Heart right ventricle (tissue), 16 donors: ENCODE measurements at places on chromosomes 3 and 15. TPM values are rescaled to one million over a fixed set of nuclear protein-coding genes. Genes with fewer than 3 reads are reported as not detected.

The OR5K3 gene
- total RNA-seq, result not detected

The P2RY14 gene
- 2.5 TPM for total RNA-seq

The RIOX2 gene
- 13.3 TPM for total RNA-seq

The TAGLN3 gene
- 1.0 TPM for total RNA-seq

The LRRC31 gene
- total RNA-seq, result not detected

The ZNF660 gene
- total RNA-seq, result 1.3 TPM

The CLN6 gene
- total RNA-seq, result 8.9 TPM

The XCR1 gene
- total RNA-seq, result not detected

The RNU5B-1 gene
- not detected for total RNA-seq

The ETV5 gene
- 12.6 TPM for total RNA-seq

The MEIS2 gene
- 57.5 TPM for total RNA-seq

DNA sequence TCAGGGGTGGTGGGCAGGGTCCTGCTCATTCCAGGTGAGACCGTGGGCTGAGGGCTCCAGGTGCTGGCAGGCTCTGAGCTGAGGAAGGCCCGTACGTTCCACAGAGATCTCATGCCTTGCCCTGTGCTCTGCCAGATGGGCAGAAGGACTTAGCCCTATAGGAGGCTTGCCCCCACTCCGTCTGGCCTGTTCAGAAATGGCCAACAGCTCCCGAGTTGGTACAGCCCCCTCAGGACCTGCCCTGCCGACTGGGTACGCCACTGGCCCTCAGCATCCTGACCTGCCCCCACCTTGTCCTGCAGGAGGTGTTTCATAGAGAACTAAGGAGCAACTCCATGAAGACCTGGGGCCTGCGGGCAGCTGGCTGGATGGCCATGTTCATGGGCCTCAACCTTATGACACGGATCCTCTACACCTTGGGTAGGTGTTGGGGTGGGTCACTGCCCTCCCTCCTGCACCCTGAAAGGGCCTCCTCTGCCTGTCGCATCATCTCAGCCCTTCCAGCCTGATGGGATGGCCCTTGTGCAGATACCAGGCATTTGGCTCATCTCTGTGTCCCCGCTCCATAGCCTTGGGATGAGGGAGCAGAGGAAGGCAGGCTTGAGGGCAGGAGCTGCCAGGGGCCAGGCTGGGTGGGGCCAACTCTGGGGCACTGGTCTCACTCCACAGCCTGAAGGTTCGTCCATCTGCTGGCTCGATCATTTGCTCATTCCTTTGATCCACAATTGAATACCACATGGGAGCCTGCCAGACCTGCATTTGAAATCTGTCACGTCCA lies 14.2 kb downstream of the TMEM43 start:
- H3K27me3 ChIP-seq, result no peaks in the 10 kb centered on the region
- H3K36me3 ChIP-seq, result peaks cover 3% of the 10 kb centered on the region
- no peak overlapping the region for H3K4me3 ChIP-seq
- DNase-seq, result no peak
- peaks cover 24% of the 10 kb centered on the region for H3K4me1 ChIP-seq
- H3K27ac ChIP-seq, result no peak overlapping the region

- H3K36me3 ChIP-seq, result peaks cover 10% of the 10 kb centered on the region
- H3K27ac ChIP-seq, result no peak overlapping the region
- no peak for DNase-seq
- H3K4me3 ChIP-seq, result no peak overlapping the region
- H3K27me3 ChIP-seq, result no peaks in the 10 kb centered on the region
- no peaks in the 10 kb centered on the region for H3K4me1 ChIP-seq
These were observed 17.6 kb downstream of the IFT80 start for GRCh38 chr3:160381470-160381869.

DNA sequence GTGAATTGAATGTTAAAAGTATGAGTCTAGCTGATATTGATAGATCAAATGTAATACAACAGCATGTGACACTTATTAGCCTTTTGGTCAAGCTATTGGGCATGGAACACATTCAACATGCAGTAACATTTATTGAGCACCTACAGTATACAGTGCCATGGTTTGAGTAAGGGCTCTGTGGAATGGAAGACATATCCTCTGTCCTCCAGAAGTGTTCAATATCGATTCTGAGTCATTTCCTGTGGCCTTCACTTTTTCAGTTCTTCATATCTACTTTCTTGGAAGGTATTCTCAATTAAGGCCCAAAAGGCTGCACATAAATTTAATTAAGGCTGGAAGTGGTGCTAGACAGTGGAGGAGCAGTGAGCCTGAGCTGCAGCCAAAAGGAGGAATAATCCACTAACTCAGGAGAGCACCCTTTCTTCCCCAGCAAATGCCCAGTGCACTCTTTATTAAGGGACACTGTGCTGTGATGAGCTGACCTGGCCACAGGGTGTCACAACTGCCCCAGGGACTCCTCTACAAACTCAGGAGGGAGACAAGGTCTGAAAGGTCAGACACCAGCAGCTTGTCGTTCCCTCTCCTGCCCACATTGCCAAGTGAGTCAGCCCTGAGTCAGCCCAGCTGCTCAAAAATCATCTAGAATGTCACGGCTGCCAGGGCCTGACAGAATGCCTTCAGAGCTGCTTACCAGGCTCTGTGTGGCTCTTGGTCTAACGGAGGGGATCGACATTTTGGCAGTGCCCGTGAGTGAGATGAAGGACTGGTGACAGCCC lies 544.8 kb downstream of the AGBL1 start:
- DNase-seq, result peak; percentile 75
- H3K36me3 ChIP-seq, result no peaks in the 10 kb centered on the region
- H3K27me3 ChIP-seq, result no peaks in the 10 kb centered on the region

DNA sequence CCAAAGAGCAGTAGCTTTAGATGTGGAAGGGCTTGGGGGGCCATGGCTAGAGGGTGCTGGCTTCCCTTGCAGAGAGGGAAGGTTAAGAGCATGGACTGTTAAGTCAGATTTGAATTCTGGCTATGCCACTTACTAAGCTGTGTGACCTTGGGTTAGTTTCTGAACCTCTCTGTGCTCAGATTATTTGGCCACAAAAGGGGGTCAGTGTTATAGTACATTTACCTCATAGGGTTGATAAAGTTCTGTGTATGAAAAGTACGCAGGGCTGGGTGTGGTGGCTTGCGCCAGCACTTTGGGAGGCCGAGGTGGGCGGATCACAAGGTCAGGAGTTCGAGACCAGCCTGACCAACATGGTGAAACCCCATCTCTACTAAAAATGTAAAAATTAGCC lies 6.8 kb downstream of the VPS18 start:
- DNase-seq, result no peak
- no peaks in the 10 kb centered on the region for H3K36me3 ChIP-seq
- H3K27ac ChIP-seq, result no peak overlapping the region

GRCh38 chr3:184260724-184261269 lies 556 bp downstream of the CAMK2N2 start:
- no peaks in the 10 kb centered on the region for H3K36me3 ChIP-seq
- no peak overlapping the region for H3K27ac ChIP-seq
- peak overlapping the region; percentile 58 for H3K4me3 ChIP-seq
- no peak for DNase-seq
- peaks cover 73% of the 10 kb centered on the region for H3K27me3 ChIP-seq

GRCh38 chr15:44727485-44728231 lies 8.7 kb upstream of the TRIM69 start:
- peaks cover 16% of the 10 kb centered on the region for H3K36me3 ChIP-seq
- peaks cover 61% of the 10 kb centered on the region for H3K4me1 ChIP-seq
- H3K4me3 ChIP-seq, result no peak overlapping the region
- no peak for DNase-seq
- peak overlapping the region; percentile 95 for H3K27ac ChIP-seq
- no peaks in the 10 kb centered on the region for H3K27me3 ChIP-seq

GRCh38 chr3:171888466-171888865 lies 45.3 kb downstream of the TMEM212 start:
- no peak overlapping the region for H3K27ac ChIP-seq
- H3K27me3 ChIP-seq, result no peaks in the 10 kb centered on the region
- no peaks in the 10 kb centered on the region for H3K36me3 ChIP-seq
- DNase-seq, result no peak
- no peaks in the 10 kb centered on the region for H3K4me1 ChIP-seq

DNA sequence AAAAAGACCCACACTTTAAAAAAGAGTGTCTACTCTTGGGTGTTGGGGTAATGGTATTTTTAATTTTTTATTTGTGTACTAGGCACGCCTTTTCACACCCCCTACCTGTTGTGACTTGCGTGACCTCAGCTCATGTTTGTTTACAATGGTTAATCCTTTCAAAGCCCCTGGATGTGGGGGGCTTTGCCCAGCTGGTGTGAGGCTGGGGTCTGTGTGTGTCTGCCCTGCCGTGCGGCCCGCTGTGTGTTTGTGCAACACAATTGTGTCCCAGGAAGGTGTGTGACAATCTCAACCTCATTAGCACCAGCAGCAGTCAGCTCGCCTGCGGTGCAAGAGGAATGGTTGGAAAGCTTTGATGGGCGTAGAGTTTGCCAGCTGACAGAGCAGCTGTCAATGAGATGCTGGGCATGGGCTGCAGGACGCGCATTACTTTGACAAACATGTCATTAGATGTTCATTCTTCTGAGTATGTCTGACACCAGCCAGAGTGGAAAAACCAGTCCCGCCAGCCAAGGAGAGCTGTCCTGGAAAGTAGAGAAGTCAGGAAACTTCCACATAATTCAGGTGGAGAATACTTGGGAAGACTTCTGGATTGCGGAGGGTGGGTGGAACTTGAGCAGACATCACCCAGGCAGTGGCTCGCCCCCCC lies 9.6 kb downstream of the LRRK1 start:
- no peaks in the 10 kb centered on the region for H3K4me1 ChIP-seq
- no peak for DNase-seq
- no peak overlapping the region for H3K4me3 ChIP-seq
- no peak overlapping the region for H3K27ac ChIP-seq
- no peaks in the 10 kb centered on the region for H3K27me3 ChIP-seq

GRCh38 chr3:47009225-47010110 lies 30.0 kb downstream of the NBEAL2 start:
- no peaks in the 10 kb centered on the region for H3K27me3 ChIP-seq
- peaks cover 13% of the 10 kb centered on the region for H3K4me1 ChIP-seq
- H3K27ac ChIP-seq, result peak overlapping the region; percentile 85
- peak overlapping the region; percentile 78 for H3K4me3 ChIP-seq

DNA sequence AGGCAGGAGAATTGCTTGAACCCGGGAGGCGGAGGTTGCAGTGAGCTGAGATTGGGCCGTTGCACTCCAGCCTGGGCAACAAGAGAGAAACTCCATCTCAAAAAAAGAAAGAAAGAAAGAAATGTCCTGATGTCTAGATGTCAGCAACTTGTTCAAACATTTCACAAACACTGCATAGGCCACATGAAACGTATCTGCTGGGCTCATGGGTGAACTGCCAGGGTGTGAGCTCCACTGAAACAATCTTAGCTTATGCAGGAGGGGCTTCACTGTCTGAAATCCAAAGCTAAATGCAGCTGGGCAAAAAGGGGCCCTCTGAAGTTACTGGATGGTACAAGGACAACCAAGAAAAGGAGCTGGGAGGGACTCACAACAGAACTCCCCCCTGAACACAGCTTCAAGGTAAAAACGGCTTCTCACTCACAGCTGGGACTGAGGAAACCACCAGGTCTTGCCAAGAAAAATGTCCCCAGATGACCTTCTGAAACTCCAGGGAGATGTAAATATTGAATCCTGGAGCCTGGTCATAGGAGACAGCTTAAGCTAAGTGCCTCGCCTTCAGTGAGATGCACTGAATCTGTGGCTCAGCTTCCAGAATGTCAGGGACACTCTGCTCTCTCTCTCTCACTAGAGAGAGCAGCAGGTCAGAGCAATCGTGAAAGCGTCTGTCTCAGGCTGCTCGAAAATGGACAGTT lies 31.9 kb downstream of the SEC61A1 start:
- peak; percentile 41 for DNase-seq
- no peak overlapping the region for H3K27ac ChIP-seq
- peaks cover 6% of the 10 kb centered on the region for H3K4me1 ChIP-seq
- peaks cover 26% of the 10 kb centered on the region for H3K36me3 ChIP-seq

DNA sequence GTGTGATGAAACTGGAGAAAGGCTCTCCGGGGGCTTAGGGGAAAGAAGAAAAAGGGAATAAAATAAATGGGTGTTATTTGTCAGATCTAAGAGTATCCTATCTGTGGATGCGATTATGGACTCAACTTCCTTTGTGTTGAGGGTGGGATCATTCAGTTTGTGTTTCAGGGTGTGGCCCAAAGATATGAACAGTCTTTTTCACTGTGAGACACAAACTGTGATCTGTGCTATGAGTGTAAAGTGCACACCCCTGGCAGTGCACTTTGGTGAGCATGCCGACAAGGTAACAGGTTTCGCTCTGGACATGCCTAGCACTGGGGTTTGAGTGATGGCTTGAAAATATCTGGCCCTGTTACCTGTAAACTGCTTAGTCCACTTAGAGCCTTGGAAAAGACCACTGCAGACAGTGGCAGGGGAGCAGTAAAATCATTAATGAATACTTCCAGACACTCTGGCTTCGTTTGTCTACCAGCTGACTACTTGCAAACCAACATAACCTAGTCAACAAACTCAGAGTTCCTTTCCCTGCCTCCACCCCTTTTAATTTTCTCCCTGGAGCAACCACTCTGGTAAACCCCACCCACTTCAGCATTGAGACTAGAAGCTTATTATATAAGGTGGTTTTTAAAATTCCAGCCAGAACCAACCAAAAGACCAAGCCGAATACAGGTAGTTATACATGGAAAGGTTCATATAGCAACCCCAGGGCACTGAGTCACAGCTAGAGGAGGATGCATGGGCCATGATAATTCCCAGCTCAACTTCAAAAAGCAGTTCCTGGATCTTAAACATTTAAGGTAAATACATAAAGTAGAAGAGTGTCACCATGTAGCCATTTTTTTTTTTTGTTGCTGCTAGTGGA lies 55.1 kb downstream of the TAMM41 start:
- no peaks in the 10 kb centered on the region for H3K27me3 ChIP-seq
- H3K4me1 ChIP-seq, result no peaks in the 10 kb centered on the region
- no peak overlapping the region for H3K27ac ChIP-seq
- no peak for DNase-seq

DNA sequence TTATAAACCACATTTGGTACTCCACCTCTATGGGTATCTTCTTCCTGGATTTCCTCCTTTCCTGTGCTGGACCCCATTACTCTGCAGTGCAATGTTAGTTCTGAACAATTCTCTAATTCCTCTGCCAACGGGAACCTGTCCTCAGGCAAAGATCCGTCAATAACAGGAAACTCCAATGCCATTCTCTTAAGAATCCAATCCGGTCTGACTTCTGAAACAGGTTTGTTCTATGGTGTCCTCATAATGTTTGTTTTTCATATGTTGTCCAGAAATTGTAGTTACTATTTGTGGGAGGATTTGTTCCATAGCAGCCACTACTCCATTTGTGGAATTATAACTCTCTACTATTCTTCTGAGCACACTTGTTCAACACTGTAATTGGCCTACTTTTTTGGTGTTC lies 112.7 kb downstream of the TBL1XR1 start:
- peaks cover 16% of the 10 kb centered on the region for H3K4me1 ChIP-seq
- no peak for DNase-seq
- H3K27ac ChIP-seq, result no peak overlapping the region
- H3K36me3 ChIP-seq, result no peaks in the 10 kb centered on the region
- no peaks in the 10 kb centered on the region for H3K27me3 ChIP-seq
